ENCODE measurements at places on chromosomes 1 and 21.

- DNase-seq: peak; percentile 89
Observed at GRCh38 chr1:89953131-89953626, 41.7 kb upstream of the ZNF326 start.

GRCh38 chr1:182650678-182651338 lies 33.6 kb downstream of the RGS8 start:
- DNase-seq: no peak

DNA sequence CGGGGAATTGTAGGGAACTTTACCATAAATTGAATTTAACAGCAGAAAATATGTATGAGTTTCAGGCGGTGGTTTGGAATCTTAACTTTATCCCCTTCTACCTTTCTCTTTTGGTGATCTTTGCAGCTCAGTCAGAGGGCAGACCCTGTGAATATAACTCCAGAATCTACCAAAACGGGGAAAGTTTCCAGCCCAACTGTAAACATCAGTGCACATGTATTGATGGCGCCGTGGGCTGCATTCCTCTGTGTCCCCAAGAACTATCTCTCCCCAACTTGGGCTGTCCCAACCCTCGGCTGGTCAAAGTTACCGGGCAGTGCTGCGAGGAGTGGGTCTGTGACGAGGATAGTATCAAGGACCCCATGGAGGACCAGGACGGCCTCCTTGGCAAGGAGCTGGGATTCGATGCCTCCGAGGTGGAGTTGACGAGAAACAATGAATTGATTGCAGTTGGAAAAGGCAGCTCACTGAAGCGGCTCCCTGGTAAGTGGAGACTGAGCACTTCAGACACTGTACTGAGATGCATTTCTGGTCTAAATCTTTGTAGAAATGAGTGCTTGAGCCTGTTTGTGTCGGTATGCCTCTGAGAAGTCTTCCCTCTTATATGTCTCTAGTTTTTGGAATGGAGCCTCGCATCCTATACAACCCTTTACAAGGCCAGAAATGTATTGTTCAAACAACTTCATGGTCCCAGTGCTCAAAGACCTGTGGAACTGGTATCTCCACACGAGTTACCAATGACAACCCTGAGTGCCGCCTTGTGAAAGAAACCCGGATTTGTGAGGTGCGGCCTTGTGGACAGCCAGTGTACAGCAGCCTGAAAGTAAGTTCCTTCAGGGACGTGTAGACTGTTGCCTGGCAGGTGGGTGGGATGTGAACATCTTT lies 1.5 kb downstream of the CCN1 start:
- peak; percentile 82 for DNase-seq

GRCh38 chr1:147389532-147390184 lies 147.2 kb downstream of the CHD1L start:
- peak; percentile 59 for DNase-seq

- DNase-seq: no peak
Observed at GRCh38 chr1:214120951-214121350, 133.2 kb downstream of the PROX1 start.

DNA sequence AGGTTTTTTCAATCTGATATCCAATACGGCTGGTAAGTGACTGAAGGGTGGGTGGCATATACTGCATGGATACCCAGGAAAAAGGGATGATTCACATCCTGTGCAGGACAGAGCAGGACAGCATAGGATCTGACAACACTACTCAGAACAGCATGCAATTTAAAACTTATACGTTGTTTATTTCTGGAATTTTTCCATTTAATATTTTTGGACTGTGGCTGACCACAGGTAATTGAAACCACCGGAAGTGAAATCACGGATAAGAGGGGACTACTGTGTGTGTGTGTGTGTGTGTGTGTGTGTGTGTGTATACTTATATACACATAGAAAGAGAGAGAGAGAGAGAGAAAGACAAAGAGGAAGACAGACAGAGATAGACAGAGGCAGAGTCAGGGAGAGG lies 23.0 kb downstream of the ERICH3 start:
- DNase-seq: peak; percentile 58

Data from astrocyte of the spinal cord (primary cell).